A172 (cell line): ENCODE measurements at places on chromosomes 3 and 15. TPM values are rescaled to one million over a fixed set of nuclear protein-coding genes. Genes with fewer than 3 reads are reported as not detected.

DNA sequence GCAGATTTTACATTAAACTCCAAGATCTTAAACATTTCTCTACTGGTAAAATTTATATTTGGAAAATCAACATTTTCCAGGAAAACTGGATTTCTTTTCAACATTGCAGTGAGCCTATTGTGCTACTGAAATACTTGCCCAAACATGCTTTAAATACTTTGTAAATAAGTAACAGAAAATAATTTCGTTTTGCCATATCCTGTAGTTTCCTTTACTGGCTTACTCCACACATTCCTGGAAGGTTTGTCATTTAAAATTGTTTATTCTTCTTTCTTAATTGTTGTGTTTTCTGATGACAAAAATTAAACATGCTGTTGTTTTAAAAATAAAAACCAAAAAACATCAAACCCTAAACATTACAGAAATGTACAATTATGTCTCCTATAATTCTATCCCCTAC lies 22.0 kb downstream of the ACAD11 start:
- peak; percentile 31 for DNase-seq

RGMA gene
- total RNA-seq = 0.05 and 0.90 TPM in 2 replicates

SH2D7 gene
- not detected in 2 replicates for total RNA-seq

- DNase-seq = no peak
Measured at GRCh38 chr3:123055352-123055751, 11.5 kb upstream of the PDIA5 start.

NLGN1 gene
- 0.50 and 0.72 TPM in 2 replicates for total RNA-seq

SI gene
- not detected in 2 replicates for total RNA-seq

AGBL1 gene
- total RNA-seq = not detected in 2 replicates

DNA sequence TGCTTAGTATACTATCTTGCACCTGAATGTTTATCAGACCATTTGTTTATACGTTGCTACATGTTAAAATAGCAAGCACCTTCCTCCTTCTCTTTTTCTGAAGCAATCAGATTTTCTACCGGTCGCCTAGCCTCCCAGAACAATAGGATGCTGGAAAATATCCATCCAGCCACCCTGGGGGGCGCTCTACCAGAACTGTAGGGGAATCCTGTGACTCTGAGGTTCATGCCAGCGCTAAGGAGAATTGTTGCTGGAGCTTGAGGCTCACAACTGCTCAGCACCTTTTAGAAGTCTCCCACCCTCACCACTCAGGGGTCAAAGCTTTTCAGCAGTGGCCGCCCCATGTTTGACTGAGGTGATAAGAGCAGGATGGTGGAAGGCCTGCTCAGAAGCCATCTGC lies 27.5 kb downstream of the SQOR start:
- DNase-seq = no peak

- DNase-seq = peak; percentile 21
Measured at GRCh38 chr3:171459137-171459941, 866 bp downstream of the TNIK start.

STAB1 gene
- 0.12 TPM in 1 of 2 replicates, not detected in the other for total RNA-seq

EIF3J gene
- total RNA-seq = 43.4 and 54.1 TPM in 2 replicates

DNAH12 gene
- total RNA-seq = 0.12 TPM in 1 of 2 replicates, not detected in the other

DNA sequence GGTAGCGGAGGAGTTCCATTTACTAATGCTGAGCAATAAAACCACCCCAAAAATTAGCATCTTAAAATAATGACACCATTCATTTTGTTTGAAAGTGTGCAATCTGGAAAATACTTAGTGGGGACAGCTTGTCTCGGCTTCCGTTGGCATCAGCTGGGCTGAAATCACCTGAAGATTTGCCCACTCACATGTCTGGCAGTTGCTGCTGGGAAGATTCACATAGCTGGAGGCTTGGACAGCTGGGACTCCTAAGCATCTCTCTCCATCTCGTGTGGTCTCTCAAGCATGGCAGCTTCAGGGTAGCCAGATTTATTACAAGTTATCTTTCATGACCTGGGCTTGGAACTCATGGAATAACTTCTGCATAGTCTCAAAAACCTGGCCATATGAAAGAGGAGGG lies 38.4 kb upstream of the BFSP2 start:
- no peak for DNase-seq

DNA sequence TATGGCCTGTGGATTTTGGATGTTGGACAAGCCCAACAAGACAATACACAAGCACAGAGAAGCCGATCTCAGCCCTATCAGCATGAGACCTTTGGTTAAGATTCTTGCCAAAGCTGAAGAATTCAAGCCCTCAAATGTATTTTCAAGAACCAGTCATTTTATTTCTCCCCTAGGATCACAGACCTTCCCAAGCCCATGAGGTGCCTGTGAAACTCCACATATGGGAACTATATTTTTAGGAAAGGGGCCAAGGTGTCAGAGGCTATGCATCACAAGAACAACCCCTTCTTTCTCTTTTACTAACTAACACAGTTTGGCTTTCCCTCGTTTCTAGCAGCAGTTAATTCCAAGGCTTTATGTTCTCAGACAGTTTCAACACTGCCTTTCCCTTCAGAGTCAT lies 364.5 kb downstream of the MAGI1 start:
- no peak for DNase-seq

ANXA2 gene
- 4,320 and 4,475 TPM in 2 replicates for total RNA-seq

DNA sequence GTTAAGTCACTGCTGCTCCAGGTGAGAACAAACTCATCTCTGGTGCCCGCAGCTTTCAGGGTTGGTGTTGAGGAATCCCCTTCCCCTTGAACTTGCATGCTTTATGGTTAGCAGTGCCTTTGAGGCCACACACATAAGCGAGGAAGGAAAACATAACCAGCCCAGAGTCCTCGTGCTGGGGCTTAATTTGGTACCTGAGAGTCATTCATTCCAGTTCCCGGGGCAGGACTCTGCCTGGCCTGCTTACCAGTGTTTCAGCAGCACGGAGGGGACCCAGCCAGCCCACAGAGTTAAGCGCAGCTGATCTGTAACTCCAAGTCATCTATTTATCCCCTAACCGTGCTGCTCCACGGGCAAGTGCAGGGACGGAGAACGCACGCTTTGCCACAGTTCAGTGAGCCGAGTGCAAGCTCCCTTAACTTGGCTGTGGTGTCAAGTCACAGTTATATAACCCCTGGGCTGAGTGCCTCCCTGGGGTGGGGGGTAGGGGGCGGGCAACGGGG lies 302.3 kb upstream of the ICE2 start:
- DNase-seq = no peak

ATP13A5 gene
- total RNA-seq = not detected in 2 replicates

DNA sequence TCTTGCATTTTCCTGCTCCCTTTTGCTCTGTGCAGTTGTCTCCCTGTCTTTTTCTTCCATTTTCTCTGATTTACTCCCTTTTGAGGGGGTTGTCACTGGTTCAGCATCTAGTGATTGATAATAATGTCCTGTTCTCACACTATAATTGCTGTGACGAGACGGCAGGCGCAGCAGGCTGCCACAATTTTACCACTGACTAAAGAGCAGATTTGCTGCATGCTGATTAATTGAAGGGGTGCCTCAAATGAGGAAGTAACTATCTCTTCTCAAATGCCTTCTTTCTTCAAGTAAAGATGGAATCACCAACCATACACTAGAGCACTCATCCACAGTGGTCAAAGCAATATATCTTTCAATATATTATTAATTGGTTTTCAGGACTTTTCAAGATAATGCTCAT lies 219.3 kb downstream of the CBLB start:
- no peak for DNase-seq

DNA sequence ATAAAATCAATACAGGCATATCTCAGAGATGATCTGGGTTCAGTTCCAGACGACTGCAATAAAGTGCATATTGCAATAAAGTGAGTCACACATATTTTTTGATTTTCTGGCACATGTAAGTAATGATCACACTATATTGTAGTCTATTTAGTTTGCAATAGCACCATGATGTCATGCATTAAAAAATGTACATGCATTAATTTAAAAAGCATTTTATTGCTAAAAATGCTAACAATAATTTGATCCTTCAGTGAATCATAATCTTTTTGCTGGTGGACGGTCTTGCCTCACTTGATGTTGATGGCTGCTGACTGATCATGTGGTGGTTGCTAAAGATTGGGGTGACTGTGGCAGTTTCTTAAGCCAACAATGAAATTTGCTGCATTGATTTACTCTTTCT lies 511.1 kb downstream of the OTOL1 start:
- no peak for DNase-seq

DNA sequence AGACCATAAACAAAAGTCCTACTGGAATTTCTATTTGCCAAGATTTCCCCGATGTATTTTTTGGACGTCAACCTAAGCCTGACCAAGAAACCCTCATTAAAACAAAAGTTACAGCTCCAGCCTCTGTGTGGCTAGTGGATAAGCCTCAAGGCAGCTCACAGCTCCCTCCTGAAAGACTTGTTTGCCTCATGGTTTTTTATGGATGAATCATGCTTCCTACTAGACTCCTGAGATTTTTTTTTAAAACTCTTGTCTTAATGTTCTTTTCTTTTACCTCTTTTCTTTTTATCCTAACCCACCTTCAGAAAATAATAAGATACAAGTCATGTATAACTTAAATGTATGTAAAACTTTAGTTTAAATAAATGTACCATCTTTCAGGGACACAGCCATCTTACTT lies 52.4 kb downstream of the SUCNR1 start:
- DNase-seq = peak; percentile 84

TF gene
- total RNA-seq = under 0.01 and 1.7 TPM in 2 replicates

GRCh38 chr3:100780071-100780622 lies 70.9 kb downstream of the TFG start:
- no peak for DNase-seq
